ENCODE measurements at places on chromosomes 2 and 18.
A peak's percentile ranks its signal among the peaks of the same experiment; 100 is the strongest.

- no peak for DNase-seq
Measured at GRCh38 chr2:209458008-209458979, 34.4 kb downstream of the MAP2 start.

DNA sequence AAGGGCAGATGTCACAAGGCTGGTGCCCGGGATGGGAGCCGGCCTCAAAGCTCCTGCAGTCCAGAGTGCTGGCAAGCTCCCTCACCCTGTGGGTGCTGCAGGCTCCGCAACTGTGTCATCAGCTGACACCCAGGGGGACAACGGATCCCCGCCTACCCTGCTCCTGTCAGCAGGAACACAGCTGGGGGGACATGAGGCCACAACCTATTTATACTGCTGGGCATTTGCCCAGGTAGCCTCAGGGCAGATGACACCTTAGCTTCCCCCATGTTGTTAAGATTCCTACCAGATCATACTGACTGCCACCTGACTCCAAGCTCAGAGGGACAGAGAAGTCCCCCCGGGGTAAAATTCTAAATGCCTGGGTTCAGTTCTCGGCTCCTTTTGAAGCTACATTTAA is 1.2 kb downstream of the ANKRD23 start:
- no peak for DNase-seq

DNA sequence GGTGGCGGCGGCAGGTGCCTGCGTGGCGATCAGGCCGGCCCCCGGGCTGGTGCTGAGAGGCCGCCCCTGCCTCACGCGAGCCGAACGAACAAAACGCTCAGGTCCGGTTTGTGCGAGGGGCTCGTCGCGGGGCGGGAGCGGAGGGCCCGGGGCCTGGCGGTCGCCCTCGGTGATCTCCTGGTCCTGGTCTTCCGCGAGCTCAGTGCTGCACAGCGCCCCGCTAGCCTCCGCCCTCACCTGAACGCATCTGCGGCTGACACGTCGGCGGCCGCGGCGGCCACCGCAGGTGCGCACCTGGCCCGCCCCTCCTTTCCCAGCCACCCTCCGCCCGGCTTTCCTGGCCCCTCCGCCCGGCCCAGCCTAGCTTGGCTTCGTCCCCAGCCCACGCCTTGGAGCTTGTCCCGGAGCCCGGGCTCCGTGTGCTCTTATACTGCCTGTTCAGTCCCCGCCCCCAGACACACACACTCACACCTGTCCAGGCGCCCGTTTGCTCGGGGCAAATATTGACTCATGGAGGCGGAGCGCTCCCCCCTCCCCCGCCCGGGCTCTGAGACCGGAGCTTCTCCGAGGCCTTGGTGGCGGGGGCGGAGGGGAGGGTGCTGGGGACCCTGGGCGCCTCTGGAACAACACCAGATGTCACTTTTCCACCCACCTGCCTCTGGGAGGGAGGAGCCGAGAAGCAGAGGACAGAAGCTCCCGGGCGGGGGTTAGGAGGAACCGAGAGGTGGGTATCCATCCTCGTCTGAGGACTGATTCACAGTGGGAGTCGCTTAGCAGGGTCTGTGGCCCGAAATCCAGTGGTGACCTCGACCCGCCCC is 8.6 kb upstream of the CRYBA2 start:
- peak; percentile 84 for DNase-seq

GRCh38 chr2:195636890-195637289 is 20.1 kb upstream of the SLC39A10 start:
- no peak for DNase-seq

GRCh38 chr18:45379903-45380302 is 235.4 kb upstream of the SLC14A2 start:
- no peak for DNase-seq
